ENCODE measurements at places on chromosomes 6 and 20.
A peak's percentile ranks its signal among the peaks of the same experiment; 100 is the strongest.

DNA sequence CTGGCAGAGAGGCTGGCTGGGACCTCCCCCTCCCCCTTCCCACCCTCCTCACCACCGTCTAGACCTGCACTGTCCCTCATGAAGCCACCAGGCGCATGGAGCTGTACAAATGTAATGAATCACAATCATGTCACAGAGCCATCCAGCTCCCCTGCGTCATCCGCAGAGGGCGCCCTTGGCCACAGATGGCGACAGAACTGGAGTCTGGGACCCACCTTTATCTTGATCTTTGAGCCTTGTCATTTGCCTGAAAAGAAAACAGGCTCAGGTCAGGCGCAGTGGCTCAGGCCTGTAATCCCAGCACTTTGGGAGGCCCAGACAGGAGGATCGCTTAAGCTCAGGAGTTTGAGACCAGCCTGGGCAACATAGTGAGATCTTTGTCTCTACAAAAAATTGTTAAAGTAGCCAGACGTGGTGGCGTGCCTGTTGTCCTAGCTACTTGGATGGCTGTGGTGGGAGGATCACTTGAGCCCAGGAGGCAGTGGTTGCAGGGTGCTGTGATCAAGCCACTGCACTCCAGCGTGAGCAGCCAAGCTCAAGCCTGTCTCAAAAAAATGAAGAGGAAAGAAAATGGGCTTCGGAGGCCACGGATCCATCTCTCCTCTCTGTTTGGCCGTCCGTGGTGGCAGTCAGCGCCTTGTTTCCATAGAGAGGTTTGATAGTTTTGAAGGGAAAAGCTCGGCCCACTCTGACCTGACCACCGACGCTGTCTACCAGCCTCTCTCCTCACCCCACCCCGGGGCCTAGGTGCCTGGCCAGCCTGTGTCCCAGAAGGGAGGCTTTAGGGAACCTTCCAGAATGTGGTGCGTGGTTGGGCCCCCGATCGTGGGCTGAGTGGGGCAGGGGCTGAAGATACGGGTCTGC lies 6.2 kb downstream of the COL9A3 start:
- DNase-seq, result no peak

GRCh38 chr20:680638-681187 lies 5.1 kb upstream of the SCRT2 start:
- DNase-seq, result no peak

- peak; percentile 92 for DNase-seq
Measured at GRCh38 chr6:137873273-137873762, 6.3 kb downstream of the TNFAIP3 start.

DNA sequence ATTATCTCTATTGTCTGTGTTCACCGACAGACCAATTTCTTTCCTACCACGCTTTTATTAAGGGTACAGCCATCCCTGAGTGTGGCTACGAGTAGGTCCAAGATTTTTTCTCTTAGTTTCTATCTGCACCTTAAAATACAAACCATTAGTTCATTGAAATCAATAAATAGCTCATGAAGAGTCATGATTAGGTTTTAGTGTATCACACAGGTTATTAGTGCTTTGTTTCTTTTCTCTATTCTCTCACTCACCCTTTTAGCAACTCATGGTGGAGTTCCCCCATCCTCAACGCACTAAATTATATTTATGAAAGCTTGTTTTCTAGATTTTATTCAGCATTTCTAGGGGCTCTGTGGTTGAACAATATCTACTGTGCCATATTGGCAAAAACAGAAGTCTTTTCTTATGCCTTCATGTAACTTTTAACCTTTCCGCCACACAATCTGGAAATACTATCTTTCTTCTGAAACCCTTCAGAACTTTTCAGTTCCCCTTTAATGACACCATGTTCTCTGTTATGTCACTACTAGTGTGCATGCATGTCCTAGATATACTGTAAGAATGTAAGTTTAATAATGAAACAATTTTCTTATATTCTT lies 128.2 kb upstream of the LAMA2 start:
- DNase-seq, result no peak

GRCh38 chr20:11281240-11281639 lies 607.4 kb upstream of the JAG1 start:
- DNase-seq, result no peak

GRCh38 chr20:4549711-4550259 lies 171.9 kb upstream of the PRND start:
- DNase-seq, result no peak

DNA sequence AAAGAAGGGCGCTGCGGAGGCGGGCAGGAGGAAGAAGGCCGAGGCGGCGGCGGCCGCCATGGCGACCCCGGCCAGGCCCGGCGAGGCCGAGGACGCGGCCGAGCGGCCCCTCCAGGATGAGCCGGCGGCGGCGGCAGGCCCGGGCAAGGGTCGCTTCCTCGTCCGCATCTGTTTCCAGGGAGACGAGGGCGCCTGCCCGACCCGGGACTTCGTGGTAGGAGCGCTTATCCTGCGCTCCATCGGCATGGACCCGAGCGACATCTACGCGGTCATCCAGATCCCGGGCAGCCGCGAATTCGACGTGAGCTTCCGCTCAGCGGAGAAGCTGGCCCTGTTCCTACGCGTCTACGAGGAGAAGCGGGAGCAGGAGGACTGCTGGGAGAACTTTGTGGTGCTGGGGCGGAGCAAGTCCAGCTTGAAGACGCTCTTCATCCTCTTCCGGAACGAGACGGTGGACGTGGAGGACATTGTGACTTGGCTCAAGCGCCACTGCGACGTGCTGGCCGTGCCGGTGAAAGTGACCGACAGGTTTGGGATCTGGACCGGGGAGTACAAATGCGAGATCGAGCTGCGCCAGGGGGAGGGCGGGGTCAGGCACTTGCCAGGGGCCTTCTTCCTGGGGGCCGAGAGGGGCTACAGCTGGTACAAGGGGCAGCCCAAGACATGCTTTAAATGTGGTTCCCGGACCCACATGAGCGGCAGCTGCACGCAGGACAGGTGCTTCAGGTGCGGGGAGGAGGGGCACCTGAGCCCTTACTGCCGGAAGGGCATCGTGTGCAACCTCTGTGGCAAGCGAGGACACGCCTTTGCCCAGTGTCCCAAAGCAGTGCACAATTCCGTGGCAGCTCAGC lies 780 bp downstream of the ZCCHC3 start:
- peak; percentile 17 for DNase-seq

DNA sequence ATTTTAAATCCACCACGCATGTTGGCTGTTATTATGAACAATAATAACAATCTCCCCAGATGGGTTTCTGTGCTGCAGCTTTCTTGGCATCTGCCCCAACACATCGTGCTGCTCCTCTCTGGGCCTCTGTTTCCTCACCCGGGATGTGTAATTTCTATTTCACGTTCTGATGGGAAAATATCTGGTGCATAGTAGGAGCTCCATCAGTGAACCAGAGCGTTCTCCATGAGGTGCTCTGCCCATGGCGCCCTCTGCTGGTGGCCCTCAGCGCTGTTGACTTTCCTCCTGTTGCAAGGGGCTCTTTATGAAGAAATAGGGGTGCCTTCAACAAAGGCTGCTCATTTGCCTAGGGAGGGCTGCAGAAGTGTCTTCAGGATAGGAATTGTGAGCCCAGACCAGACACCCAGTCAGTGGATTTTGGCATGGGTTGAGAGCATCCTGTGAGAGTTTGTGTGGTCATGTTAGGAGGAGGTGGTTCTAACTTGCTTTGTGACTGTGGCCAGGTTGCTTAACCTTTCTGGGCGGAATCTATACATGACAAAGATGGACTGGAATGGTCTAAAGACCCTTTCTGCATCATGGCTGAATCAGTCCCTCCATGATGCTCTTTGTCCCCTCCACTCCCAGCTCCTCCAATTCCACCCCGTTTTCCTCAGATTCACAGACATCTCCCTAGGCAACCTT lies 8.1 kb downstream of the SCRT2 start:
- DNase-seq, result peak; percentile 49

DNA sequence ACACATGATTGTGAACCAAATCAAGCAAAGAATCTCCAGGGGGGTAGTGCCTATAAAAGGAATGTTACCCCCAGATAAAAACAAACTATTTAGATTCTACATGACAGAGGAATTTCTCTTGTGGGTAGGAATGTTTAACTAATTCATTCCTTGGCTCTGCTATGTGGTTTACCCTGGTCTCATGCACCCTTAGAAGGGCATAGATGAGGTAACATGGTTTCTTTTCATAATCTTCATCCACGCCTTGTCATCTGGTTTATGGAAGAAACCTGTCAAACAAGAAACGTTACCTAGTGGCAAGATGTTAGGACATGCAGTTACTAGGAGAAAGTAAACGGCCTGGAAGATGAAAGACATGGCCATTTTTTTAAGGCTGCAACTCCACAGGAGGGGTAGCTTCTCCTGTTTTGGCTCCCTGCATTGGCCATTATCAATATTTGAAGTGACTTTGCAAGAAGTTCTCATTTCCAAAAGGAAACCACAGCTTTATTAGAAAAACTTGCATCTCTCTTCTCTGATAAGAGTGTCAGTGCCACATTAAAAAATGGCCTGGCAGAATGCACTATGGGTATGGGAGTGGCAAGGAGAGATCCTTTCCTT lies 45.5 kb downstream of the STX11 start:
- no peak for DNase-seq

DNA sequence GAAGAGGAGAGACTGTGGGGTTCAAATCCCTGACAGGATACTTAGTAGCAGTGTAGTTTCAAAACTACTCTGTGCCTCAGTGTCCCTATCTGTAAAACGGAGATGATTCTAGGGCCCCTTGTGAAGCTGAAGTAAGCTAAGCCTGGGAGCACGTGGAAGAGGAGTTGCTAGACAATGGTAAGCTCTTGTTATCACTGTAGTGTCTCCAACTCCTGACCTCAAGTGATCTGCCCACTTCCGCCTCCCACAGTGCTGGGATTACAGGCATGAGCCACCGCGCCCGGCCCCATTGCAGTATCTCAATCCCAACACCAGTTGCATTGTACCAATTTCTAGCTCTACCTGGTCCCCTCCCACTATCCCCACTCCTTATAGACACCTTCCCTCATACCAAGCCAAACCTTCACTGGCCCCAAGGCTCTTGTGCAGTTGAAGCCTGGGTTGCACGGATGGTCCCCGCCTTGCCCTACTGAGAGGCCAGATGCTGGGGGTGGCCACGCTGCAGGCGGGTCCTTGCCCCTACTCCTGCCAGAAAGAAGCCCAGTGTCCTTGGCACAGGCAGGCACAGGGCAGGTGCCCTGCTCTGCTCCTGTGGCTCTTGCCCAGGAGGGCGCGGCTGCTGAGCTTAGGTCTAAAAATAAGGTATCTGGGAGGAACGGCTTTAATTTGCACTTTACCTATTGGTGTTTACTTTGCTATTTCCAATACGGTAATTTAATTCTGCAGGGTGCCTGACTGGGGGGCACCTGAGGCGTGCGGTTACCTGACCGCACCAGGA lies 118.1 kb downstream of the VEGFA start:
- DNase-seq, result no peak

GRCh38 chr20:24960861-24961260 lies 11.8 kb downstream of the CST7 start:
- DNase-seq, result peak; percentile 83

- DNase-seq, result no peak
Measured at GRCh38 chr20:45113865-45114264, 1.1 kb downstream of the WFDC5 start.

- peak; percentile 79 for DNase-seq
Measured at GRCh38 chr6:106094261-106094963, 8.3 kb downstream of the PRDM1 start.

GRCh38 chr6:118588626-118589025 lies 40.5 kb downstream of the PLN start:
- no peak for DNase-seq

GRCh38 chr6:127539272-127539671 lies 20.1 kb upstream of the MTCL3 start:
- no peak for DNase-seq

DNA sequence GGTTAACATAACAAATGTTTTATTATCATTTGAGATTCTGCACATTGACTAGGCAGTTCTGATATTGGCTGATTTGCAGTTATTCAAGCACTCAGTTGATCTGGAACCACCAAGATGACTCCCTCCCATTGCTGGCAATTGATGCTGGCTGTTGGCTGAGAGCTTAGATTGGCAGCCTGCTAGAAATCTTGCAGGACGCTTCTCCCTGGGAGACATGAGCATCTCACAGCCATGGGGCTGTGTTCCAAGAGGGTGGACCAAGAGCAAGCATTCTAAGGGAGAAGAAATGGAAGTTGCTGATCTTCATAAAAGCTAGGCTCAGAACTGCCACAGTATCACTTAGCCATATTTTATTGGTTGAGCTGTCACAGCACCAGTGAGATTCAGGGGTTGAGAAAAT lies 233.4 kb upstream of the ID4 start:
- no peak for DNase-seq

DNA sequence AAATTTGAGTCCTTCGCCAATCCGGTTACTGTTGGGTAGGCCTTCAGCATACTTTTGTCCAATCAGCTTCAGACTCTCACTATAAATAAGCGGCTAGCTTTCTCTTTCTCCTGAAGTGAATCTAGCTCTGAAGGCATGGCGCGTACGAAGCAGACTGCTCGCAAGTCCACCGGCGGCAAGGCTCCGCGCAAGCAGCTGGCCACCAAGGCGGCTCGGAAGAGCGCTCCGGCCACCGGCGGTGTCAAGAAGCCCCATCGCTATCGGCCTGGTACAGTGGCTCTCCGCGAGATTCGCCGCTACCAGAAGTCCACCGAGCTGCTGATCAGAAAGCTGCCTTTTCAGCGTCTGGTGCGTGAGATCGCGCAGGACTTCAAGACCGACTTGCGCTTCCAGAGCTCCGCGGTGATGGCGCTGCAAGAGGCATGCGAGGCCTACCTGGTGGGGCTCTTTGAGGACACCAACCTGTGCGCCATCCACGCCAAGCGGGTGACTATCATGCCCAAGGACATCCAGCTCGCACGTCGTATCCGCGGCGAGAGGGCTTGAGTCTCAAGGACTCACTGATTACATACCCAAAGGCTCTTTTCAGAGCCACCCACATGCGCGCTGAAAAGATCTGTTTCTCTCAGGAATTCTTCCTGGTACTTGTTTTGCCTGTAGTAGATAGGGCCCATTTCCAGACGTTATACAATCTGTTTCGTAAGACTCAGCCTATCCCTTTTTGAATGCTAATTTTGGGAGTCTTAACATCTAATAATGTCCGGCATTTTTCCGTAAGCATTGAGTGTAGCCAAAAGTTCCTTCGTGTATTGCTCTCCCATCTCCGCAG lies 102.0 kb downstream of the OR2B2 start:
- peak; percentile 77 for DNase-seq

- DNase-seq, result no peak
Measured at GRCh38 chr20:53216478-53216855, 244.3 kb downstream of the TSHZ2 start.

DNA sequence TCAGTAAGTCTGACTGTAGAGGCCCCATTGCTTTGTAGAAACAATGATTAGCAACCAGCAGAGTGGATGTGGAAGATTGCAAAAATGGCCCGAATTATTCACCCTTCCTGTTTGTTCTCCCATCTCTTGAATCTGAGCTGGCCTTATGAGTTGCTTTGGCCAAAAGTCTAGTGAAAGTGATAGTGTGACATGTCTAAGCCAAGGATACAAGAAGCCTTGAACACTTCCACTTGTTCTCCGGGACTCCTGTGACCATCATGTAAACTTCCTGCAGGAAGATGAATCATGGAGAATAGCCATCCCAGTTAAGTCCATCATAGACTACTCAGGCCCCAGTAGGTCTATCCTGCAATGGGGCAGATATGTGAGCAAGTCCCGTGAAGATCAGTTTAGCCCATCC lies 252.0 kb upstream of the JAG1 start:
- DNase-seq, result no peak
